Right lung (tissue), 10 donors: ENCODE measurements at places on chromosomes 7 and 10. TPM values are rescaled to one million over a fixed set of nuclear protein-coding genes. Genes with fewer than 3 reads are reported as not detected.

PON3 gene
- polyA plus RNA-seq = 11.9 TPM

GRID1 gene
- 0.54 TPM for polyA plus RNA-seq

DNA sequence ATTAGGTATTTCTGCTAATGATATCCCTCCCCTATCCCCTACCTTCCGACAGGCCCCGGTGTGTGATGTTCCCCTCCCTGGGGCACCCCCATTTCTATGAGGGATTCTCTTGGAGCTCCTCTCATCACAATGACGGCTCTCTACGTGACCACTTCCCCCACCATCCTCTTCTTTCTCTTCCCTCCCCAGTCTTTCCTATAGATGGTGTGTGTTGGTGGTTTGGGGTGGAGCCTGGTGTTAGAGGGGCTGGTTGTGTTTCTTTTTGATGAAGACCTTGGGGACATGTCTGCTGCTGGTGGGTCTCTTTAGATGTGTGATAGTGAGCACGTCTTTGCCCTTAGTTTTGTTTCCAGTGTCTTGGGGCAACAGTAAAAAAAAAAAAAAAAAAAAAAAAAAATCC is 28.6 kb downstream of the RPS24 start:
- DNase-seq = no peak

- no peak for DNase-seq
These were observed 42.9 kb downstream of the PRKG1 start for GRCh38 chr10:51117053-51117660.

DNA sequence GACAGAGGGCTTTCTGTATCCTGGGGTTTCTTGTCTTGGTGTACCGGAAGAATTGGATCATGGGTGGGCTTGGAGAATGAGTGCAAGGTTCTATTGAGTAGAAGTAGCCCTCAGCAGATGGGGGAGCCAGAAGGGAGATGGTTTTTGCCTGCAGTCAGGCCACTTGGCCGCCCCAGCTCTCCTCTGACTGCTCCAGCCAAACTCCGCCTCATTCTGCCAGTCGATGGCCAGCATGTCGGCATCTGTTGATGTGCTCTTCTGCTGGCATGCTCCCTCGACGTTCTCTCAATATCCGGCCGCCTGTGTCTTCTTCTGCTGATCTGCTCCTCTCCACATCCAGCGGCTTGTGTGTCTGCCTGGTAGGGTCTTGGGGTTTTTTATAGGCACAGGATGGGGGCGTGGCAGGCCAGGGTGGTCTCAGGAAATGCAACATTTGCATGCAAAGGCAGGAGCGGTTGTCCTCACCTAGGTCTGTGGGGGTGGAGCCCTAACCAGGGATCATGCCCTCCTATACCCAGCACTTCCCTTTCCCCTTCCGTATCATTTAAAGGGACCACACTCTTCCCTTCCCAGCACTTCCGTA is 40.2 kb upstream of the TNS3 start:
- no peak for DNase-seq
